ENCODE measurements at places on chromosomes 1 and 21. TPM values are rescaled to one million over a fixed set of nuclear protein-coding genes. Genes with fewer than 3 reads are reported as not detected.

The MYOCOS gene
- 0.52 TPM for polyA plus RNA-seq

The NVL gene
- polyA plus RNA-seq = 44.3 TPM

DNA sequence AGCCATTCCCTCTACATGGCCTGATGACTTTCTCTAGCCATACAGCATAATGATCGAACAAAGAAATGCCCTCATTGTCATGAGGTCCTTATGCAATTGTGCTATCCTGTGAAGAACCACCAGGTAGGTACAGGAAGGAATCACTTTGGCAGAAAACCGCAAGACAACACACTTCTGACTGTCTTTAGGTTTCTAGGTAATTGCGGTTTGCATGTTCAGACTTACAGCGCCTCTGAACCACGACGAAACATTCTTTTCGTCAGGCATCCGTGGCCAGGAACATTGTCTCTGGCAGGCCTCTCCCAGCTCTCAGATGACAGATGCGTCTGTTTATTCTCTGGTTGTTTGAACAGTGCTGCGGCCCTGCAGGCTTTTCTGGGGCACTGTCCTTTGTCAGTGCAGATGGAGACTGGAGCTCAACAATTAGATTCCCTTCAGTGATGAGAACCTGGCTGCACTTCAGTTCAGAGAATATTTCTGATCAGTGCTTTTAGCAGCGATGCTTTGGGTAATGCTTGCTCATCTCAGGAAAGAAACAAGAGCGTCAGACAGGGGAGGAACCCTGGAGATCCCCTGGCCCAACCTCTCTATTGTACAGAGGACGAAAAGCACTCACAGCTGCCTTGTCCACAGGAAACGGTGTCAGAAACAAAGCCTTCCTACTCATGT, 63.4 kb downstream of the B3GALT5 start:
- no peak for DNase-seq

GRCh38 chr1:52558941-52559340, 6.0 kb upstream of the TUT4 start:
- DNase-seq = no peak

DNA sequence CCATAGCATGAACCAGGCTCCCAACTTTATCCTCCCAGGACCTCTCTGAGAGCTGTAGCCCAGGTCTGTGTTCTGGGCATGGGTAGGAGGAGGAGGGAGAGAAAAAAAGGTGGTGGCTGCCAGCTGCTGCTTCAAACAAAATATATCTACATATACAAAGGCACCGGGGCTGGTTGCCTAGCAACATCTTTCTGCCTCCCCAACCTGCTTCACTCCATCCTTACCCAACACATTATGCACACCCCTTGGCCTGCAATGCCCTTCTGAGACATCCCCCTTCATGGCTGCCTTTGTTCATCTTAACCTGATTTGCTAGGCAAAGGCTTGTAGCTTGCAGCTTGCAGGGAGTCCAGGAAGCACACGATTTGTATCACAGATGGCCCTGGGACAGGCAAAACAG, 27.2 kb upstream of the ATP1A1 start:
- DNase-seq = no peak

DNA sequence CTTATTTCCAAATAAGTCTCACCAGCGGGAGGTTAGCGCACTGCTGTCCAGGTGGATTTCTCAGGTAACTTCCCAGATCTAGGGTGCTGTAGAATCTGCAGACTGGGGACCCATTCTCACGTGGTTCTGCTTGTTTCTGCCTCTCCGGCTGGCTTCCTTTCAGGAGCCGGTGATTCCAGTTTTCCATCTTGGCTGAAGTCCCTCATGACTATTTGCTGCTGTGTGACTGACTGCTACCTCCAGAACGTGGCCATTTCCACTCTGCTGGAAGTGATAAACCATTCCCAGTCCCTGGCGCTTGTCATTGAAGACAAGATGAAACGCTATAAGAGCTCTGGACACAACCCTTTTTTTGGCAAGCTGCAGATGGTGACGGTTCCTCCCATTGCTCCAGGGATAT, 76.0 kb downstream of the DOP1B start:
- DNase-seq = no peak

DNA sequence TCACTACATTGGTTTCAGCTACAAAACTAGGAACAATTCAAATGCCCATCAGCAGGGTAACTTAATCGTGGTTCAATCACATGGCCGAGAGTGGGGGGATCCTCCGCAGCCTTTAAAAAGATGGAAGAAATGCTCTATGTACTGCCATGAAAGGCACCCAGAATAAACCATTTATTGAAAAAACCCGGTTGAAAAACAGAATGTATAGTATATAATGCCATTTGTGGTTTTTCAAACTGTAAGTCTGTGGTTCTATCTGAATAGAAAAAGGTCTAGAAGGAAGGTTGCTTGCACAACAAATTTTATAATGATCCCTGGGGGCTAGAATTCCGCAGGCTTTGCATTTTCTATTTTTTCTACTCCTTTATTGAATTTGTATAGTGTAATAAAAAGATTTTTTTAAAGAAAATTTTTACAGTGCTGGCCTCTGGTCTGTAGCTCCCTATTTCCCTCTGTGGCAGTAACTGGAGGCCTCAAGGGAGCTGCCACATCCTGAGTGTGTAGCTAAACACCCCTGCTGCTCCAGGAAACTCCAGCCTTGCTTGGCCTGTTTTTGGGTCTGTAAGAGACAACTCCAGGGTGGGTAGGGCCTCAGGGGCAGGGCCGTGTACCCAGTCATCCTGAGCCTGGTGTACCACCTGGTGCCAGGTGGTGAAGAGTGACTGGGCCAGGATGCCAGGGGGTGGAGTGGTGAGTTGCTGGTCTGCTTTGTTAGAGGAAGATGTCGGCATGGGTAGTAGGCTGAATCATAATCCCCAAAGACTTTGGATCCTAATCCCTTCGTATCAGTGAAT, 51.5 kb upstream of the EPS8L3 start:
- DNase-seq = no peak

DNA sequence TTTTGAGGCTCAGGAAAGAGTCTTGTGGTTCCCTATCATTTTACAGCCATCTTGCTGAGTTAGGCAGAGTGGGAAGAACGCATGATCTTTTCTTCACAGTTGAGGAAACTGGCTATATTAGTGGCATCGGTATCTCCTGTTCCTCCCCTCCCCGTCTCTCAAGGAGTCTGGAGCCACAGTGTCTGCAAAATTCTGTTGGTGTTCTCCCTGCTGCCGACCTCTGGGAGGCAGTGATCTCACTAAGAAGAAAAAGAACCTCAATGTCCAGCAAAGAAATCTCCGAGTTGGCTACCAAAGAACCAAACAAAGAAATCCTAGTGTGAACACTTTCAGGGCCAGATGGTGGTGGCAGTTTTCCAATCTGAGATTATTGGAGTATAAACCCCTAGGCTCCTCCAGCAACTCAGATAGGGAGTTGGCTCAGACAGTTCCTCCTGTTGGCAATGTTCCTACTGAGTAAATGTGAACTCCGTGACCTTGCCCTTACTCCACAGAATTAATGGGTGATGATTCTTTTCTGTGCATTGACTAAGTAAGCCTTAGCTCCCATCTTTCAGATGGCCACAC, 41.2 kb downstream of the PRAMEF20 start:
- no peak for DNase-seq

Data from left renal pelvis (tissue), 4 donors.